ENCODE measurements at places on chromosomes 13 and 19. TPM values are rescaled to one million over a fixed set of nuclear protein-coding genes. Genes with fewer than 3 reads are reported as not detected.

The ZNF607 gene
- 10.5 TPM for total RNA-seq

The SYNE4 gene
- 5.2 TPM for total RNA-seq

The SPIB gene
- total RNA-seq, result not detected

The DACT3 gene
- total RNA-seq, result not detected

The NCR1 gene
- not detected for total RNA-seq

The CD33 gene
- not detected for total RNA-seq

The KLF5 gene
- 79.6 TPM for total RNA-seq

The LILRA1 gene
- total RNA-seq, result not detected

The MZT1 gene
- total RNA-seq, result 14.7 TPM

The CLEC4G gene
- not detected for total RNA-seq

The ADAMTSL5 gene
- total RNA-seq, result 3.1 TPM

The ATP4B gene
- total RNA-seq, result not detected

The DCLK1 gene
- total RNA-seq, result under 0.01 TPM

The PTGER1 gene
- 0.43 TPM for total RNA-seq
